ENCODE measurements at places on chromosomes 5 and 9. TPM values are rescaled to one million over a fixed set of nuclear protein-coding genes. Genes with fewer than 3 reads are reported as not detected.

Gene ECSCR
- not detected for polyA plus RNA-seq

Gene EPB41L4A
- polyA plus RNA-seq = 7.4 TPM

Gene IL31RA
- not detected for polyA plus RNA-seq

Gene MLANA
- not detected for polyA plus RNA-seq

Gene SUSD3
- polyA plus RNA-seq = not detected

Gene GAPT
- not detected for polyA plus RNA-seq

Gene MYMK
- not detected for polyA plus RNA-seq

Gene PITX1
- polyA plus RNA-seq = not detected

Gene FOXD4L5
- 0.06 TPM for polyA plus RNA-seq

Gene C8G
- polyA plus RNA-seq = not detected

Gene C9
- polyA plus RNA-seq = not detected

Gene NR4A3
- 3.3 TPM for polyA plus RNA-seq

Gene TMED9
- polyA plus RNA-seq = 53.8 TPM

Gene OCLN
- 7.5 TPM for polyA plus RNA-seq

Gene NSA2
- 164 TPM for polyA plus RNA-seq

Gene PCDHA2
- polyA plus RNA-seq = 9.9 TPM

Gene SLC22A4
- 2.0 TPM for polyA plus RNA-seq

Gene TMEM174
- not detected for polyA plus RNA-seq

Gene RAB3C
- 94.3 TPM for polyA plus RNA-seq

Gene ARHGEF37
- 0.68 TPM for polyA plus RNA-seq

Data from neural cell (in vitro differentiated cells).